ENCODE measurements at places on chromosomes 12 and 14.

- no peak for DNase-seq
These were observed 93.2 kb downstream of the FBXO33 start for GRCh38 chr14:39339003-39339402.

- DNase-seq, result no peak
These were observed 97.0 kb upstream of the GRIP1 start for GRCh38 chr12:66775871-66776270.

DNA sequence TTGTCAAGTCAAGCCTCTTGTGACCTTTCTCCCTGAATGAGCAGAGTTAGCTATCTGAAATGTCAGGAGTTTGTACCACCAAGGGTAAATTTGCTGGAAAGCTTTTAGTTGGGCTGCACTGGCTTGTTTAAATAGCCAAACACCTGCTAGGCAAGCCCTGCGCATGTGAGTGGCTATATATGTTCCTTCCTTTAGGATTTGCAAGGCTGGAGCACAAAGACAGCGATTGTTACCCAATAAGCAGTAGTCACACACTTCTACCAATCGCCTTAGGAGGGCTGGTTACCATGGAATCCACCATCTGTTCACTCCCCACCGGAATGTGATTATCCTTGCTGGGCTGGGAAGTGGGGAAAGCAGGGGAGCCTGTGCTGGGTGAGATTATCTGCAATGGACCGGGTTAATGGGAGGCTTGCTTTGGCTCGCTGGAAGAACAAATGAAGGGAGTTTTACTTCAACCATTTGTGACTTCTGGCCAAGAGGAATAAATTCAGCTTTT, 102.5 kb downstream of the FGD4 start:
- peak; percentile 61 for DNase-seq

DNA sequence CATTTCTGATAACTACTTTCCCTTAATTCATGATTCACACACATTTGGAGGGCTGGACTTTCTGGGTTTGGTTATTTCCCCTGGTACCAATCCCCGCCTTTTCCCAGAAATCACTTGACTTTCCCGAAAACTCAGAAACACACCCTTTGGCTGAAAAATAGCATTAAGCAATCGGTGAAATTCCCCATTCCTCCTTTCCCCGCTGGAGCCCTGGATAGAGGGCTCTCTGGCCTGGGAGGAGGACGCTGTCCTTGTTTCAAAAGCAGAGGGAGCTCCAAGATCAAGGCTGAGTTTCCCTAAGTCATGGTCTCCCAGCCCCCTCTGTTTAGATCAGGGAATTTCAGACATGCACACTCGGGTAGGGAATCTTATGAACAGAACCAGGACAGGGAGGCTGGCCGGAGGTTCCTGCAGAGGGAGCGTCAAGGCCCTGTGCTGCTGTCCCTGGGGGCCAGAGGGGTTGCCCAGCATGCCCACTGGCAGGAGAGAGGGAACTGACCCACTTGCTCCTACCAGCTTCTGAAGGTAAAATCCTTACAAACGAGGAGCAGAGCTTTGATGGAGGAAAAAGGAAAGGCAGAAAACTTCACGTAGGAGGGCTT, at the start of gene C1S:
Gene C1S, plus strand, starts transcription at position 366 of the 602 bp plus-strand sequence. CDS start 1,195 bp downstream, outside the sequence.
- DNase-seq, result no peak

DNA sequence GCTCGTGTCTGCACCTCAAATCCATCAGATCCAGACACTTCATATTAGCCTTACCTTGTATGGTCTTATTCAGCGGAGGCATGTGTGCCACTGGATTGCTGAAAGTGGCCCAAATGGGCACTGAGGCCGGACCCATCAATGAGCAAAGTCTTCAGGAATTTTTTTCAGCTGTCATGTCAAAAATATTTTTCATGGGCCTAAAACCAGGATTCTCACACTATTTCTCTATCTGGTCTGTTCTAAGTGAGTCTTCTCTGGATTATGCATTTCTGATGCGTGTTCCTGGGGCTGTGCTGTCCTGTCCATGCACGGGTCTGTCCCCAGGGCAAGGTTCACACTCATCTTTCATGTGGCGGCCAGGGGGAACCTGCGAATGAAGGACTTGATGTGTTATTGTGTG, 94.6 kb downstream of the KCNA5 start:
- no peak for DNase-seq

- DNase-seq, result no peak
These were observed 123.8 kb downstream of the GRIP1 start for GRCh38 chr12:66555113-66555512.
